ENCODE measurements at places on chromosomes 12 and 14. TPM values are rescaled to one million over a fixed set of nuclear protein-coding genes. Genes with fewer than 3 reads are reported as not detected.

The GPR137C gene
- 0.89 TPM for total RNA-seq

The ACSM4 gene
- not detected for total RNA-seq

The HNF1A gene
- not detected for total RNA-seq

The CTSG gene
- total RNA-seq: not detected

The ITGB7 gene
- total RNA-seq: 1.4 TPM

The NELL2 gene
- not detected for total RNA-seq

The GNS gene
- total RNA-seq: 129 TPM

The TCL1B gene
- total RNA-seq: not detected

The SAMD15 gene
- total RNA-seq: 2.8 TPM

The C1R gene
- 51.1 TPM for total RNA-seq

The SLCO1B1 gene
- total RNA-seq: not detected

The SERPINA3 gene
- total RNA-seq: 0.89 TPM

The LYZ gene
- total RNA-seq: not detected

The HCAR2 gene
- not detected for total RNA-seq

The RASAL1 gene
- total RNA-seq: not detected

All from GM23248 (cell line).